Heart left ventricle (tissue), 16 donors: ENCODE measurements at places on chromosomes 2 and 18.

- no peak for DNase-seq
These were observed 9.5 kb upstream of the SLC35F6 start for GRCh38 chr2:26754539-26754938.

- no peak for DNase-seq
These were observed 233.1 kb downstream of the HAUS1 start for GRCh38 chr18:46337271-46337670.

DNA sequence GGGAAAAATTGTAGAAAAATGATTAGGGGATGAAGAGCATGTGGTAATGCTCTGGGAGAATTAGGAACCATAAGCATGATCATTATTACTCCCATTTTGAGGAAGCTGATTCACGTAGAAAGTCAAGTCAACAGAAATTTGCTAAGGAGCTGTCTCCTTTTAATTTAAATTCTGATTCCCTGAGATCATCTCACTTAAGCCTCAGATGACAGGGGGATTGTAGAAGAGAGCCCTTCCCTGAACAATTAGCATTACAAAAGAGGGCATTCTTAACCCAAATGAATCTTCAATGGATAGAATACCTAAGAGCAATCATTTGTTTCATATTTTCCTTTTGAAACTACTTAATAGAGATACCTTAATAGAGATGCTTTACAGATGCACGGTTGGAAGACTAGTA lies 267.9 kb downstream of the NYAP2 start:
- DNase-seq, result no peak

DNA sequence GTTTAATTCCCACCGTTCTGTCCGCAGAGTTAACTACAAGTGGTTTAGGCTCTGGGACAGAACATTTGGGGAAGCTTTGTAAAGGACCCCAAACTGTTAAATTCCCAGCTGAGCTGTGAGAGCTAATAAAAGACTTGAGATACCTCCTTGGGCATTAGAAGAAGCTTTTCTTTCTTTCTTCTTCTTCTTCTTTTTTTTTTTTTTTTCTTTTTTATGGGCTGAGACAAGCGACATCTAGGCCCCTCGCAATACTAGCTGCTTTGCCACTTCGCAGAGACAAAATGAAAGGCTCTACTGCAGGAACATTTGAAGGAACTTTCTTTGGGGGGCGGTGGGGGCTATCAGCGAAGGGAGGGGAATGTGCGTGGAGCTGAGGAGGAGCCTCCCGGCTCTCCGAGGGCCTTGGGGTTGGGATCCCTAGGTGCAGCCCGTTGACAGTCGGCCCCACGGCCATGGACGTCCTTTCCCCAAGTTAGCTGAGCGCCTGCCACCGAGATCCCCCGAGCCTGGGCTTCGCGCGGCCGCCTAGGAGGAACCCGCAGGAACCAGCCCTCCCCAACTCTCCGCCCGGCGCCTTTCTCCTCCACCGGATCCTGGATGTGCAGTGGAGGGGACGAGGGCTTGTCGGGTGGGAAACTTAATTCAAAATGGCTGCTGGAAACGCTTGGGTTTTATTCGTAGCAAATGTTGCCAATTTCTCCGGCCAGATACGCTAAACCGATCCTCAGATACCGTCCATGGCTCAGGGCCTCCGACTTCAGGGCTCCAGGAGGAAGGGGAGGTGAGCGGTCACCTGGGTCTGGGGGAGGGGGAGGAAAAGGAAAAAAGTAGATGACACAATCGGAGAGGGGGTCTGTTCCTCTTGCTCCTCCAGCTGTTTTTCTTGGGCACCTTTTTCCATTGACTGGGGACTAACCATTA lies 4.2 kb downstream of the MEIS1 start:
- peak; percentile 57 for DNase-seq

DNA sequence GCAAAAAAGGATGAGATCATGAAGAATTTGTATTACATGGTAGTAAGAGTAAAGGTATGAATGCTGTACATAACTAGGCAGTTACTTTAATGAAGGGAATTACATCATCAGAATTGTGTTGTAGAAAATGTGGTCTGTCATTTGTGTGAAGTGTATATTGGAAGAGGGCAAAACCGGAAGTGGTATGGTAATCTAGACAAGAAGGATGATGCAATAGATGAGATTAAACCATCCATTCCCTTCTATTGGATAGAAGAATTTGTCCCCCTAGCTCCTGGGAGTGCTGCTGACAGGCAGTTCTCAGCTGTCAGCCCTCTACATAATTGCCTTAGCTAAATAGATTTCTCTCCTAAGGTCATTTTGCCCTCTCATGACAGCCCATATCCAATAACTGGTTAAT lies 55.9 kb upstream of the BARD1 start:
- DNase-seq, result no peak

DNA sequence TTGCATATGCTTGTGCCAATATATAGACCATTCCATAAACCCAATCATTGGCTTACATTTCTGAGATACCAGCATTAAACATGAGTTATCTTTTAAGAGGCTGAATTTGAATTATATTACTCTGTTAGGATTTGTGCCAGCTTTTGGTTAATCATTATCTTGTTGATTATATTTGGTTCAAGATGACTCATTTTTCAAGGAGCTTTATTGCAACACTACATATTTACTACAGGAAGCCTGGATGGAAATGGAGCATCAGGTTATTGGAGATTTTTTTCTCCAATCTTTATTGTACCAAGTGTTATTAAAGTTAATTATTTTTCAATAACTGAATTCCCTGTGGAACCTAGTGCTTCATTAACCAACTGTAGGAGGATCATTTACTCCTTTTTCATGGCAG lies 26.4 kb downstream of the EML4 start:
- no peak for DNase-seq

DNA sequence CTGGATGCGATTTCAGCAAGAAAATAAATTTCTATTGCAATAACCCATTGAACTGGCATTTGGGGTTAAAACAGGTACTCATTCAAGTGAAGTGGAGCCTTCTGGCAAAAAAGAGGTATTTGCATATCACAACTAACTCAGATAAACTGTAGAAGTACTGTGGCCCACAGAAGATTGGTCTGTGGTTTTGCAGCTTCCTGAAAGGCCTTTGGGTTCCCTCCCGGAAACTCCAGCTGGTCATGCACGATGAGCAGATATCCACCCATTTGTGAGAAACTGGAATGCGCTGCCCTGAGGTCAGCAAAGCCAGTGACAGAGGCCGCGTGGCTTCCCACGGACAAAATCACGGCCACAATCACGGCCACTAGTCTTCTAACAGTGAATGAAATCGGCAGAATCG lies 106.3 kb downstream of the EPHA4 start:
- peak; percentile 21 for DNase-seq

- DNase-seq, result peak; percentile 25
These were observed 721 bp upstream of the MIB1 start for GRCh38 chr18:21739604-21740537.

- no peak for DNase-seq
These were observed 187.8 kb upstream of the TNP1 start for GRCh38 chr2:217047631-217048030.

DNA sequence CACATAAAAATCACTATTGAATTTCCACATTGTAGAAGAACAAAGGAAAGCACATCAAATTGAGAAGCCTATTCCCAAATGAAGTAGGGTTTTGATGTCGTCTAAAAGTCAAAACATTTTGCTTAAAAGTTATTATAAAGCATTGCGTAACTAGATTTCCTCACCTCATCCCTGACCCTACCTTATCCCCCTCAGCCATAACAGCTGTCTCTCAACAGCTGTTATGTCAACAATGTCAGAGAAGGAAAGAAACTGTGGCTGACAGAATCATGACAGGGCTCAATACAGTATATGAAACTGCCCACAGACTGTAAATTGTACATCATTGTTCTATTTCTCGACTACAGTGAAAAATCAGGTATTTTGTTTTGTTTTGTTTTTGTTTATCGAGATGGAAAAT lies 63.0 kb upstream of the ACVR1C start:
- no peak for DNase-seq

DNA sequence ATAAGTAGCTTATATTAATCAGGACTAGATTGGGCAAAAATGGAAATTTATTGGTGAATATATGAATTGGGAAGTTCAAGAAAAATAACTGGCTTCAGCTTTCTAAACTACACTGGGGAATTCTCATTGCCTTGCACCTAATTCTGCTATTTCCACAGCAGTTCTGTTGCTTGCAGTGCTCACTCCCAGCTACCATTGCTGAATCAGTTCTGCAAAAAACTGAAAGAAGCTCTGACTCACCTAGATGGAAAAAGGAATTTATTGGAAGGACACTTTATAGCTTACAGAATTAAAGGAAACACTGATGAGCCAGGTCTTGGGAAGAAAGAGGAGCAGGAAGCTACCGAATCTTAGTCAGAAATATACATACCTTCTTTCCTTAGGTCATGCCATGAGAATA lies 60.3 kb upstream of the ACVR1 start:
- DNase-seq, result no peak

- DNase-seq, result no peak
These were observed 83.8 kb downstream of the MAP4K4 start for GRCh38 chr2:101781326-101781725.

GRCh38 chr2:15378148-15378908 lies 182.8 kb downstream of the NBAS start:
- DNase-seq, result no peak

GRCh38 chr2:104606056-104606455 lies 247.9 kb upstream of the POU3F3 start:
- DNase-seq, result no peak

- DNase-seq, result no peak
These were observed 455.9 kb upstream of the UBE2E3 start for GRCh38 chr2:180524499-180524898.

- no peak for DNase-seq
These were observed 160.9 kb downstream of the FBXO15 start for GRCh38 chr18:73986711-73987110.

DNA sequence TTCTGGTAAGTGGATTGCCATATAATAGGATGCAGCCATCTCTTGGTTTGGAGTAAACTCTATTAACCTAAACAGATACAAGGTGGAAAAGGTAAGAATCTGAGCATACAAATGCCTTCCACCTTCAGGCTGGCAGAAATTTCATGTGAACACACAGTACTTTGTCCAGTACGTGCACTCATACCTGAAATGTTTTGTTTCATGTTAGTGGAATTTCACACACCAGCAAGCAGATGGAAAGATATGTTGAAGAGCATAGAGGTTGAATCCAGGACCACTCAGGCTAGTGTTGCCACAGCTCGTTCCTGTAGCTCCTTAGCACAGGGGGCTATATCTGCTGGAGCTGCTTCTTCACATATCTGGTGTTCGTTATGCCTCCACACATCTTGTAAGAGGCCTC lies 34.0 kb downstream of the CRIM1 start:
- DNase-seq, result no peak

DNA sequence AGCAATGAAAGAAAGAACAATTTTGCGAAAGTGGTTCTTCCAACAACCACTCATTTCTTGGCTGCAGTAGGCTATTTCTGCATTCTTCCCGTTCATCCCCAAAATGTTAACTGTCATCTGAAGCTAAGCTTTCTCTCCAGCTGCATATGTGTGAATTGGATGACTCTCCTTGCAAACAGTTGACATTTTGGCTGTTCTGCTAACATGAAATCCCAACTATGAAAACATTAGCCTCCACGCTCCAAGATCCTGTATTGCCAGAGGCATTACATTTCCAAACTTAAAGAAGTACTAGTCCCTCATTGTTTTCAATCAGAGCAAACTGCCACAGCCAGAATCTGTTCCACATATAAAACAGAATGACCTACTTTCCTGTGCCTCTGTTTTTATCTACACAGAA lies 88.5 kb downstream of the TGIF1 start:
- no peak for DNase-seq

GRCh38 chr2:188328419-188328818 lies 36.7 kb downstream of the GULP1 start:
- no peak for DNase-seq

DNA sequence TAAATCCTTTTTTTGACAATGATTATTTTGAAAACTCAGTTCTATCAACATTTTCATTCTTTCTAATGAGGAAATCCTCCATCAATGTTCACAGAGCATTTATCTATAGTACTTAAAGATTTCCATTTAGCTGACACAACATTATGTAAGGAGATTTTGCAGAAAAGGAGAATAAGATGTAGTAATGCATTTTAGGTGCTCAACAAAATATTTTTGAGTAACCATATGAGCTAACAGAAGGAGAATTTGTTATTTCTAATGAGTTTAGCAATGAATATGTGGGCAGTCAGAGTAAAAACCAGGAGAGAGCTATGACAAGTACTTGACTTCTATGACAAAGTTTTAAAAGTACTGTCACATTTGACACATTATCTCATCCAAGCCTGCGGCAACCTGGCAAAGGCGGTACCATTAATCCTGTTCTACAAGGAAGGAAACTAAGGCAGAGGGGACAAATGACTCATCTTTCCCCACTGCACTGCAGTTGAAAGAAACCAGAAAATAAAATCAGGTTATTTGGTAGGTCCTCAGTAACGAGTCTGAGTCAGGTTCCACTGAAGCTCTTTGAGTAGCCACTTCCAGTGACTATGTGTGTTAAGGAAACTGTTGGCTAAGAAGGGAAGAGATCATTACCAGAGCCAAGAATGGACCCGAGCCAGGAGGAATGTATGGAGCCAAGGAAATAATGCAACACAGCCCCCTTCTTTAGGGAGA lies 134.1 kb upstream of the ITGB6 start:
- no peak for DNase-seq

DNA sequence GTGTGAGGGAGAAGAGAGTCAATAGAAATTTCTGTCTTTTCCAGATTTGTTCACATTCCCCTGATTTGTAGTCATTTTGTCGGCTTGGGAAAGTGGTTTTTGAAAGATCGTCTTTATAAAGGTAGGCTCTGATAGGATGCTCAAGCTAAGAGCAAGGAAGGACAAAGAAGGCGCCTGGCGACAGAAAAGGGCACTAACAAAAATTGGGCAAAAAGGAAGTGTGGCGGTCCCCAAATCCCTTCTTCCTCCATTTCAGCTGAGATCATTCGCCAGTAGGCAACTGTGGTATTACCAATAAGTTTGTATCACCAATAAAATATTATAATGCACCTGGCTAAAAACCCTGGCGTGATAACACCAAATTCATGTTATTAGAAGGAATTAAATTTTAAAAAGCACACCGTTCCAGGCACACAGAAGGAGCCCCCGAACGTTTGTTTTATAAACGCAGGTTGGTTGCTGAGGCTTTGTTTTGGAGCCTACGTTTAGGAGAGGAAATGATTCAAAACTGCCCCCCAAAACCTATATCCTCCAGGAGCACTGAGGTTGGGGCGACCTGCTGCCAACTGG lies 756 bp upstream of the PTPN4 start:
- DNase-seq, result no peak

- DNase-seq, result no peak
These were observed 149.3 kb downstream of the EML6 start for GRCh38 chr2:54872780-54873179.

- DNase-seq, result no peak
These were observed 28.8 kb upstream of the WDR75 start for GRCh38 chr2:189412330-189412953.

DNA sequence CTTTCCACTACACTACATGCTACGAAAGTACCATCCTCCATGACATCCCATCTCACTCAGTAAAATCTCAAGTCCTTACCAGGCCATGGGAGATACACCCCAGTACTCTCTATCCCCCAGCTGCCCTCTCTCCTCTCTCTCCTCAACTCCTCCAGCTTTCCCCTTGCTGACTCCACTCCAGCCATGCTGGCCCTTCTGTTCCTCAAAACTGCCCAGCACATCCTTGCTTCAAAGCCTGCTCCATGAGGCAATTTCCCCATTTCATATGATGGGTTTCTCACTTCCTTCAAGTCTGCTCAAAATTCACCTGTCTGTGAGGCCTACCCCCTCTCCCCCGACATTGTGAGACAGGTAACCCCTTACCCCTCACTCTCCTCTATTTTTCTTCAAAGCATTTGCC lies 8.6 kb downstream of the CHN1 start:
- DNase-seq, result no peak
